CD4-positive, alpha-beta memory T cell (primary cell): ENCODE measurements at places on chromosomes 3 and 15.

GRCh38 chr3:13571831-13572750 is 23.2 kb downstream of the FBLN2 start:
- no peak for DNase-seq

GRCh38 chr15:96293441-96293840 is 37.1 kb upstream of the NR2F2 start:
- no peak for DNase-seq

GRCh38 chr15:73944161-73945129 is 18.2 kb downstream of the LOXL1 start:
- DNase-seq, result no peak

DNA sequence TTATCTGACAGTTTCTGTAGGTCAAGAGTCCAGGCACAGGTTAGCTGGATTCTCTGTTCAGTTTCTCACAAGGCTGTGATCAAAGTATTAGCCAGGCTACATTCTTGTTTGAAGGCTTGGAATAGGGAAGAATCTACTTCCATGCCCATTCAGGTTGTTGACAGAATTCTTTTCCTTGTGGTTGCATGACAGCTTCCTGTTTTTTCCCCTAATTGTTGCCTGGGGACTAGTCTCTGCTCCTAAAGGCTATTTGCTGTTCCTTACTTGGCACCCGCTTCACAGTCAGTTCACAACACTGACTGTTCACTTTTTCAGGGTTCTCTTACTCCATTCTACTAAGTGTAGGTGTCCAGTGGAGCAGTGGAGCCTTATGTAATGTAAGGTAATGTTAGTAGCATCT is 115.4 kb upstream of the GBE1 start:
- no peak for DNase-seq

- DNase-seq, result no peak
These were observed 243.2 kb downstream of the NEK10 start for GRCh38 chr3:27125821-27126501.

DNA sequence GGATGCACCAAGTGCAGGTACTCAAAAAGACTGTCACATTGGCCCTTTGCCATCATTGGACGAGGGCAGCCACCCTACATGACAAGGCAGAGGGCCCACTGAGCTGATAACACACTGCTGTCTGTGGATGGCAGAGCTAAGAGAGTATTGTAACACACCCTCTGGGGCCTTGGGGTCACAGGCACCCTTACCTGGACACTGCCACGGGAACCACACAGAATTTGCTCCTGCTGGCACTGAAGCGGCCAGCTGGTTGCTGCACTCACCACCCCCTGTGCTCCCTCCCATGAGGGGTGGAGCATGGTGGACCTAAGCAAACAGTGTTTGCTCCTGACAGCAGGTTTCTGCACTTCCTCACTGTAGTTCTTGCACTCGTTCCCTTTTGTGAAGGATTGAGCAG is 208.2 kb upstream of the SGO1 start:
- DNase-seq, result no peak

DNA sequence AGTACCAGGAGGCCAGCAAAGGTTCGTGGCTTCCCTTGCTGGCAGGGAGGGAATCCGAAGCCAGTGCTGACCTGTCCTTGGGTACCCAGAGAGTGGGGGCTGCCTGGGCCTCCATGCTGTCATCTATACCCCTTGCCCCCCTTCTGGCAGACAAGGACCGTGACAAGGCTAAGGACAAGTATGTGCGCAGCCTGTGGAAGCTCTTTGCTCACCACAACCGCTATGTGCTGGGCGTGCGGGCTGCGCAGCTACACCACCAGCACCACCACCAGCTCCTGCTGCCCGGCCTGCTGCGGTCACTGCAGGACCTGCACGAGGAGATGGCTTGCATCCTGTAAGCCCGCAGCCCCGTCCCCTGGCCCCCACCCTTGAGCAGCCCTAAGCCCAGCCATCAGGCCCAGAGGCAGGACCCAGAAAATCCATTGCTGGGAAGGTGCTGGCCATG is 2.8 kb downstream of the FES start:
- DNase-seq, result no peak

GRCh38 chr3:140122183-140122582 is 187.2 kb downstream of the CLSTN2 start:
- no peak for DNase-seq

DNA sequence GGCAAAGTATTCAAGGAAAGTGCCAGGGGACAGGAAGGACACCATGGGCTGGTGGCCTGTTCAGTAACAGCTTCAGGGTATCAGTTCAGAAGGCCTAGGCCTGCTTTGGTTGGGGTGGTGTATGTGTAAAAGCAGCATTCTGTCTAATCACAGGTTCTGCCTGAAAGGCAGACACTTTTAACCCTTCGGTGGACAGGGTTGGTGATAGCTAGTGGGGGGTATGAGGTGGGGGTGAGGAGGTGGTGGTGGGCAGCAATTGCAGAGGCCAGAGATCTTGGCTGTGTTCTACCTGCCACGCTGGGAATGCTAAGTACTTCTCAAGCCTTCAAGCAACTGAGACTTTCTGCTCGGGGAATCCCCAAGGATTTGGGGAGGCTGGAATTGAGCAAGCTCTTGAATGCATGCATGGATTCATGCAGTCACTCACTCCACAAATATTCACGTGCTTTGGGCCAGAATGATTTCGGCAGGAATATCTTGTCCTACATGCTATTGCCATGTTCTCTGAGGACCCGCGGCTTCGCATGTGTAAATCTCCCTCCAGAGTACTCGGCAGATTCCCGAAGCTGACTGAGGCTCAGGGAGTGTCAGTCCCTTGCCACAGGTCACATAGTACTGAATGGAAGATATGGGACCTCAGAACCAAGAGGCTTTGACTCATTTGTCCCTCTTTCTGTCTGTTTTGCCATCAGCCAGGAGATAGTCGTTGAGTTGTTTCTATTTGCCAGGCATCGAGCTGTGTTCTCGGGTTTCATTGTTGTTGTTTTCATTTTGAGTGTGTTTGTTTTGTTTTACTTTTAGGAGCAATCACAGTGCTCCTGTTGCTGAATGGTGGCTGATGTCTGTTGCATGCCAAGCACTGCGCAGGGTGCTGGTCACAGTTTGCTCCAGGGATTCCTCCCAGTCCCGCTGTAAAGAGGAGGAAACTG is 65.5 kb downstream of the SMAD3 start:
- DNase-seq, result no peak

- DNase-seq, result no peak
These were observed 730.6 kb upstream of the NECTIN3 start for GRCh38 chr3:110341047-110341446.

DNA sequence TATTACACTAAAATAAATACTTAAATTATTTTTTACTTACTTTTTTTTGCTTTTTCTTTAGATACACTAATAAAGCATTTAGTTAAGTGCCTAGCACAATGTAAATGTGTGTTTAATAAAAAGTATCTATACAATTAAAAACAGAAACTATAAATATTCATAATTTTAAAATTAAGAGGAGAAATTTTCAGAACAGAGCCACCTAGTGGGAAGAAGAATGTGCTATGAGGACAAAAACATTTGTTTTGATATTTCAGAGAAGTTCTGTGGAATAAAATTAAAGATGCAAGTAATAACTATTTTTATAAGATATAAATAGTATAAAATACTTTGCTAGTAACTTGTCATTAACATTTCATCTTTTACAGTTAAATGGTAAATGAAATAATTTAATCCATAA is 33.6 kb upstream of the PLSCR5 start:
- DNase-seq, result no peak

- DNase-seq, result no peak
These were observed 1.3 kb upstream of the LRRC58 start for GRCh38 chr3:120350401-120350941.

DNA sequence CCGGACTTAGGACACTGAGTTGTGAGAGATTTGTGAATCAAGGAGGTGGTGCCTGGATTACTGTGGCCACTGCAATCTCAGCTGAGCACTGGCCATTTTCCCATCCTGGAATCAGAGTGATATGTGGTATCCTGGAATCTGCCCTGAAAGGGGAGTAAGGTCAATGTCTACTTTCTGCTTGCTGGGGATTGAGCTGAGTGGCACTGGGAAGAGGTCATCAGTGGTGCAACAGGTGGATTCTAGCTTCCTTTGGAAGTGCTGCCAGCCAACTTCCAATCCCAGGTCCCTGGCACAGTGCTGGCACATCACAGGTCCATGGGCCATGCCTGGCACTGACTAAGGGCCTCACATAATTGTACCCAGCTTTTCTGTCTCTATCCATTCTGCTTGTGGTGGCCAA is 20.6 kb upstream of the TSEN2 start:
- no peak for DNase-seq

DNA sequence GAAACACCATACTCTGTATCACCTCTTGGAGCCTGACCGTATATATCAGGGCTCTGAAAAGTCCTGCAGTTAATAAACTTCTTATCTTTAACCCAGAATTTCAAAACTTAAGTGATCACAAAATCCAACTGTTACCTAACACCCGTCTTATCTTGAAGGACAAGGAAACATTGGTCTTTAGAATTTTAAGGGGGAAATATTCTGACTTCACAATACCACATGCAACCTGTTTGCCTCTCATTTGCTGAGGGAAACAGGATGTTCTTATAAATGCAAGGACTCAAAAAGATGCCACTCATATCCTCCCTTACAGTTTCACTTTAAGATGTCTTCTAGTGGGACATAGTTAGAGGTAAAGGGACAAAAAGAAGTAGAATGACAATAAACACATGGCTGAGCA is 67.9 kb downstream of the CRTC3 start:
- DNase-seq, result peak; percentile 63

- DNase-seq, result no peak
These were observed 258.5 kb downstream of the BBX start for GRCh38 chr3:107781253-107781652.

DNA sequence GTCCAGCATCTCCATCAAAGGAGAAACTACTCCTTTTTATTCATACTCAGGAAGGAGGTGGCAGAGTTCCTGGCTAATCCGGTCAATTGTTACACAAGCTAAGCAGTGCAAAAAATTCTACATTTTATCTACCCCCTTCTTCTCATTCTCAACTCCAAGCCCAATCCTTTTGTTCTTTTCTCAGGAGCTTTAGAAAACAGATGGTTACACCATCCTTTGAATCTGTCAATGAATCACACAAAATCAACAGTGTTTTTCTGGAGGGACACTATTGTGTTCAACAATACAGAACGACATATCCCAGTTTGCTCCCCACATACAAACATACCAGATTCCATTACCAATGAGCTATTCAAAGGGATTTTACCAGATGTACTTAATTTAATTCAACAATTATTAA is 362.1 kb downstream of the MAGI1 start:
- no peak for DNase-seq

DNA sequence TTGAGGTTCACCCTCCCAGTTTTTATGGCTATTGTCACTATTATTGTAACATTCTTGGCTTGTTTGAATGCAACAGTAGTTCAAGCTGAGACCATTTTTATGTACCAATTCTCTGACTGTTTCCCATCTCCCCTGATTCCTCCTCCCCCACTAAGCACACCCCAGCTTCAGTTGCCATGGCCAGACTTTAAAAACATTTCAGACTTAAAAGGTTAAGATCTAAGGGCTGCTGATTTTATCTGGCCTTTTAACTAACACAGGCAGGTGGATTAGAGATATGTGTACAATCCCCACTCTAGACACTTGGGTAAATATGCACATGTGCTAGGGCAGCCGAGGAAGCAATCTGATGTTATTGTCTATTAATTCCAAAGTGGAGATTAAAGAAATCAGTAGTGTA is 386.3 kb upstream of the NR2F2 start:
- no peak for DNase-seq

DNA sequence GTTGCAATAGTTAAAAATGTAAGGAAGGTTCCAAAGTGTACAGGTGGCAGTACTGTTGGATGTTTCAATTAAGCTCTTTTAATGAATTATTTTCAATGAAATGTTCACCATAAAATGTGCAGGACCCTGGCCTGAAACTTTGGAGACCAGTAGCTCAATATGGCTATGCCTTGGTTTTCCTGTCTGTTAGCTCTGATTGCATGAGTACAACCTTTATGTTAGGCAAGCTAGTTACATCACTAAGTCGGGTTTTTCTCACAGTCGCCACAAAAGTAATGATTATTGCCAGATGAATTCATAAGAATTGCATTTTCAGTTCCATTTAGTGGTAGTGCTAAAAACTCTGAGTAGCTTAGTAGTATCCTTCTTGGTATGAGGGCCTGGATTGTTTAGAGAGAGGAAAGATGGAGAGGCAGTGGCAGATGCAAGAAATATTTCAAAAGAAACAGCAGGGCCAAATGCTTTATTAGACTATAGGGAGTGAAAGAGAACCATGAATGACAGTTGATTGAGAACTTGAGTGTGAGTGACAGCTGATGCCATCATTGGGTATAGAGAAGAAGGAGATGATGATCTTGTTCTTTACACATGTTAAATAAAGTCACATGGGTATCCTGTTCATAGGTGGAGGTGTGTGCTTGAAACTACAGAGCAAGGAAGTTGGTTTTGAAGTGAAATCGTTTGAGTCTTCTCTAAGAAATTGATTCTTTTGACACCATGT is 109.5 kb downstream of the AKAP13 start:
- no peak for DNase-seq

DNA sequence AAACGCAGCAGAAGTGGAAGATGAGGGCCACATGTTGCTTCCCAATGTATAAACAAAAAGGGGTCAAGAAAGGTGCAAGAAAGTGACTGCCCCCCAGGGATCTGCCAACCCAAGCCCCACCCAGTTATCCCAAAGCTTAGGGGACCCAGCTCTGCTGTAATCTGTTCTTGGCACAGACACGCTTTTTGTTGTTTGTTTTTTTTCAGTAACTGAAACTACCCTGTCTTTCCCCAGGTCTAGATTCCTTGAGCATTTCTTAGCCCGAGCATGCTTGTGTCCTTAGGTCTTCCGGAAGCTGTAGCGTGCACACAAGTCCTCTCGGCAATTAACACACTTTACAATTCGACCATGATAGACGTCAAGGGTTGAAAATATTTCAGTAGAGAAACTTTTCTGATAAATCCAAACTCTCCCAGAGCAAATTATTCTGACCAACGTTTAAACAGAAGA is 8.5 kb upstream of the PPARG start:
- DNase-seq, result no peak

DNA sequence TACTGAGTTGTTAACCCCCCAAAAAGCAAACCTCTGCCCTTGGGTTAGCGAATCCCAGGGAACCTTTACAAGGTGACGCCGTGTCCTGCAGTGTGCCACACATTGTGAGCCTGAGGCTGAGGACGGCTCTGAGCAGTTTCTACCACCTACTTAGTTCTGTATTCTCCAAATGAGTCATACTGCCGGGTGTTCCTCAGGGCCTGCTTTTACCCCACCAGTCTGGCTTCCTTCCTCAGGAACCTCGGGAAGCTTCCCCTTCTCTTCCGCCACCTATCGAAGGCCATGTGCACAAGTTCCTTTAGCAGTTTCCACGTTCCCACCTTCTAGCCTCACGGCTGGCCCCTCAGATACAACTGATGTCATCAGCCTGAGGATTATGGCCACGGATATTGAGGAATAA is 384.0 kb upstream of the TPM1 start:
- no peak for DNase-seq

DNA sequence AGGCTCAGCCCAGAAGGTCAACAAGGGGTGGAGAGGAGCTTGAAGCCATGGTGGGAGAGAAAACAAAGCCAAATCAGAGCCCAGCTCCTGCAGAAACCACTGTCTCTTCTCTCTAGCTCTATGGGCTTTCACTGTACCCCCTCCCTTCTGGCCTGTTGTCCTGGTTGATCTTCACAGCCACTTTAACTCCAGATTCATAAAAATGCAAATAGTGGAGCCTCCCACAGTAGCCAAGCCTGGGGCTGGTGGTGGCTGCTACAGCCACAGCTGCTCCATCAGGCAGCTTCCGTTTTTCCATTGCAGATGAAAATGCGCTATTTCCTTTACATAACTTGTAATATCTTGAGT is 20.7 kb upstream of the CAV3 start:
- no peak for DNase-seq

- DNase-seq, result no peak
These were observed 8.2 kb upstream of the RYK start for GRCh38 chr3:134258761-134259347.
